ENCODE measurements at places on chromosomes 1 and 21. TPM values are rescaled to one million over a fixed set of nuclear protein-coding genes. Genes with fewer than 3 reads are reported as not detected.

GRCh38 chr1:69833536-69833935 lies 265.8 kb downstream of the LRRC7 start:
- DNase-seq, result no peak

GRCh38 chr1:93595266-93595665 lies 86.4 kb downstream of the BCAR3 start:
- DNase-seq, result no peak

GRCh38 chr1:244964112-244964971 lies 100.0 kb upstream of the HNRNPU start:
- no peak for DNase-seq

DNA sequence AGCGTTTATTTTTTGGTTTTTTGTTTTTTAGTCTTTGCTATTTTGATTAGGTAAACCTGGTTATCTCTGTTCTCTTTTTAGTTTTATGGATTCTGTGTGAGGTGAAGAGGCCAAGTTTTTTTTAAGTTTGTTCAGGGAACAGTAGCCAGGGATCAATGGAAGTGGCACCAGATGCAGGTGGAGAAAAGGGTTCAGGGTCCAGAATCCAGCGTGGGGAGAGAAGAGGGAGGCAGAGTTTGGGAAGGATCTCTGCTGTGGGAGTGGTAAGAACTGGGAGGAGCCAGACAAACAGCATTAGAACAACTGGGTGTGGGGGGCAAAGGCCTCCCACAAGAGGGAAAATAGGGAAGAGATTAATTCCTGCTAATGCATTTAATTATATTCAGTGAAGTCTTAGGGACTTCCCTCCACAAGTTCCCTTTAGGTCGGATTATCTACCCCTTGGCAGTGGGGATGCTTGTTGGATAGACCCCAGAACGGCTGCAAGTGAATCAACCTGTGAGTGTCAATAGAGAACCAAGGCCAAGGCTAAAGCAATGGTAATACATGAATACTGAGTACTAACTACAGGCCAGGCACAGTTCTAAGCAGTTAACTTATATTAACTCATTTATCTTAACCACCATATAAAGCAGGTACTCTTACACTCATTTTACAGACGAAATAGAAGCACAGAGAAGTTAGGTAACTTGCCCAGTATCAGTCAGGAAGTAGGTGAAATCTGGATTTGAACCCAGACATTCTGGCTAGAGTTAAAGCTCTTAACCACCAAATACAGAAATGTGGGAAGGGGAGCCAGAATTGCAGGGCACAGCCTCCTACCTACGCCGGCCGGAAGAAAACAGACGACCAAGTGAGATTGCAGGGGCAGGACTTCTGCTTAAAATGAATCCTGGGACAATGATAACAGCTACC lies 498 bp downstream of the GNAT2 start:
- no peak for DNase-seq

- no peak for DNase-seq
Observed at GRCh38 chr1:70863239-70863638, 184.4 kb downstream of the PTGER3 start.

DNA sequence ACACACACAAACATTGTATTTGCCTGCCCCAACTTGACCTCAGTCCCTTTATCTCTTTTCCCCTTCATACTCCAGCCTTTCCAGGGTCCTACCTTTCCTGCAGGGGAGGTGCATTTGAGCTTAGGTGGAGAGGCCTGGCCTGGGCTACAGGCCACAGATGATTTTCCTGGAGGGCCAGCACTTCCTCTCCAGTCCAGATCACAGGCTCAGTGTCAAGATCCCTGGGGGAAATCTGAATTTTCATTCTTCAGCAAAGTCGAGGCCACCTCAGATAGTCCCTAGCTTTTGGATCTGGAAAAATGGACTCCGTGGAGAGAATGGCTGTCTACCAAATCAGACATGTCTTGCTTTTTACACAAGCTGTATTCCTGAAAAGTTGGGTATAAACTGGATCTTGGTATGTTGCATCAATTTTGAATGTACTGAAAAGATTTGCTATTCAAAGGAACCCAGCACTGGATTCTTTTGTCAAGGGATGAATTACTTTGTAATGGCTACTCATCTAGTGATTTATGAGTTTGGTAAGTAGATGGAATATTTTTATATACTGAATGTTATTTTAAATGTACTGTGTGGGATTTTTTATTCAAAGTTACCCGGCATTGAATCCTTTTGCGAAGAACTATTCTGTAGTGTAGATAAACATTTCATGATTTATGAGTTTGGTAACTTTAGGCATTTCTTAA lies 78.7 kb downstream of the DDR2 start:
- no peak for DNase-seq

DNA sequence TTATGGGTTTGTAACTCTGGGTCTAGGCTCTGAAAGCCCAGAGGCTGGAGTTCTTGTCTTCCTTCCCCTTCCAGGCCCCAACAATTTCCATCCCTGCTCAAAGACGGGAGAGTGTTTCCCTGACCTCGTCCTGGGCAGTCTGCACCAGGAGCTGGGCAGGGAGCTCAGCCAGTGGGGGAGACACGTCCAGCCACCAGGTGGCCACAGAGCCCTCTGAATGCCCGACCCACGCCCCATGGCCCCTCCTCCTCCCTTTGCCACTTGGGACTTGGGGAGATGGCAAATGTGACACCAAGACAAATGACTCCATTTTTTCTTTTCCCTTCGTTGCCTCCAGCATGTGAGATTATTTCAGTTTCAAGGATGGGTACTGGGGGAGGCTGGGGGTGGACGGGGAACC lies 159.9 kb upstream of the AJAP1 start:
- DNase-seq, result no peak

DNA sequence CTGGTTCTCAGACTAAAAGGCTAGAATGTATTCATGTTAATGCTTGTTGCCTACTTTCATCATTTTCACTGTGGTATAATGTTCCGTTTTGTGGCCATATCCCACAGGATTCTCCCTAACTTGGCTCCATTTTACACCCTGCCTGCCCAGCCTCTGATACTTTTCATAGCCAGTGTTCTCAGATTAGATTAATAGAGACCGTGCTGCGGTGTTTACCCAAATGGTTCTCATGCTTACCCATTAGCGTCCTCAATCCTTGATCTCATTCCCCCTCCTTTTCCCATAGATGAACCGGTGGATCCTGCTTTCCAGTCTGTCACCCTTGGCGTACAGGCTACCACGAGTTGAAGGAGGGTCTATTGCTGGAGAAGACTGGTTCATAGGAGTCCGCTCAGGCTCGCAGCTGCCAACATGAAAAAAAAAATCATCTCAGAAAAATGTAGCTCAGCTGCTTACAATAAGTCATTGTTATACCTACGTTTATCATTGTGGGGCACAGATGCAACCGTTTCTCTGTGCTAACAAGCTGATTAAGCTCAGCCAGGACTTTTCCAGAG lies 78.7 kb downstream of the SETD4 start:
- no peak for DNase-seq

DNA sequence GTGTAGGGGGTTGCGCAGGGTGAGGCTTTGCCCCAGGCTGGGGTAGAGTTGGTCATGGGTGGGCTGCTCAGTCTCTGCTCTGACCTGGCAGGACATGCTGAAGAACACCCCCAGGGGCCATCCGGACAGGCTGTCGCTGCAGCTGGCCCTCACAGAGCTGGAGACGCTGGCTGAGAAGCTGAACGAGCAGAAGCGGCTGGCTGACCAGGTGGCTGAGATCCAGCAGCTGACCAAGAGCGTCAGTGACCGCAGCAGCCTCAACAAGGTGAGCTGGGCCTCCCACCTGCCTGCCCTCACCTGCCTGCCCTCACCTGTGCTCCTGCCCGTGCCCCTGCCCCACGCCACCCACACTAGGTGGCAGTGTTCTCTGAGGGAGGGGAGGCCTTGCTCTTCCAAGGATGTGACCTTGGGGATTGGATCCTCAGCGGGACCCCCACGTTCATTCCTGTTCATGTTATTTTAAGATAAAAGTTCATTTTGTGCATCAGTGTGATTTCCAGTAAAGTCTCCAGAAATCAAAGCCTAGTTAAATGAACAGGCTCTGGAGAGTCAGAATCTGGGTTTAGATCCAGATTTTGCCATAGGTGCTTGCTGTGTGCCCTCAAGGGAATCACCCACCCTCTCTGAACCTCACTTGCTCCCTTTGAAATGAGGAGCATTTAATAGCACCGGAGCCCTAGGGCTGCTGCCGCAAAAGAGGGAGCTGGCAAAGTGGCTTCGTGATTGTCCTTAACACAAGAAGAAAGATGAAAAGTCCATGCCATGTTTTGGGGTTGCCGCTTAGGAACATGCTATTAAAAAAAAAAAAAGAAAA lies 87.9 kb downstream of the ARHGEF10L start:
- no peak for DNase-seq

Gene ABCG1
- 20.1 TPM for total RNA-seq

Gene POU3F1
- 2.8 TPM for total RNA-seq
